COLO829 (cell line): ENCODE measurements at places on chromosomes 16 and 17.
A peak's percentile ranks its signal among the peaks of the same experiment; 100 is the strongest.

DNA sequence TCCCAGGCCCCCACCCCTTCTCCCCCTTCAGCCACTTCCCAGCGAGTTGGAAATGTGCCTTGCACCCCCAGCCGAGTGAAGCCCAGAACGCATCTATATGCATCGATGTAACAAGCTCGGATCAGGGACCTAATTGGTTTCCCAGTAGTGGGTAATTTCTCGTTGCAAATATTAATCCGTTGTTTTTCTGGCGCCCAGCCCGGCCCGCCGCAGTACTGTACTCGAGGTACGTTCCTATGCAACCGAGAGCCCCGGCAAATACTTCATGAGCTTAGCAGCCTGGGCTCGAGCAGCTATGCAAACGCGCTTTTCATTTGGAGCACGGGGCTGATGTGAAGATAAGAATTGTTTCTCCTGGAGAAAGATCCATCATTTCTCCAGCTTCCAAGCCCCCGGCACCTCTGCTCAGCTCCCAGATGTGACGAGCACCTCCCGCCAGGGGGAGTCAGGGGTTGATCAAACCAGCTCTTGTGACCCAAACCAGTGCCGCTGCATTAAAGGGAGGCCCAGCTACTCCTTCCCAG, 229.8 kb downstream of the KATNIP start:
- DNase-seq, result no peak

DNA sequence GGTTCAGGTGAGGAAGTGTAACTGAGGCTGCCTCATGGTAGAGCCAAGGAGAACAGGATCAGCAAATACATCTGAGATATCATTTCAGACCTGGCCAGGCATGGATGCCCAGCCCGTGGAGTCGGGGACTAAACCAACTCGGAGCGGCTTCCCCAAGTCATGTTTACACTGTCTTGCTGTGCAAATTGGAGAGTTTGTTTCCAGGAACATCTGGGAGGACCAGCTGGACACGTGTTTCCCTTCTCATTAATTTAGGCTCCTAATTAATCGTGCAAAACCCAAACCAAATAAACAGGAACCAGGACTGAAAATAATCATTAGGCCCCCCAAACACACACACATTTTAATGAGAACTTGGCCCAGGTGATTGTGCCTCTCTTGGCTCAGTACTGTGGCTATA, 70.9 kb upstream of the SALL1 start:
- DNase-seq, result no peak

DNA sequence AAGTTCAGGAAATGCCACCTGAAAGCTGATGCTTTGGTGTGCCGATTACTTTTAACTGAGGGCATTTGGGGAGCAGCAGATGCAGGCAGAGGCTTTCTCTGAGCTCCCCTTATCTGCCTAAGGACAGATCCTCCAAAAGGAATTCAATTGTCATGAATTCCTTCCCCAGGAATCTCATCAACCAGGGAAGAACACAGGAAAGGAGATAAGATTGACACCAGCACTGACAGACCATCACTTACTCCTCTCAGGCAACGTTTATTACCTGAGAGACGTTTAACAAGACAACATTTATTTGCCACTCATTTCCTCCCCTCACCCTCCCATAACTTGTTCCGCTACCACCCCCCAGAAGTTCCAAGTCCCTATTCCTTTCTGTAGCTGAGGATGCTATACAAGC, 17.6 kb upstream of the CDRT4 start:
- DNase-seq, result no peak

DNA sequence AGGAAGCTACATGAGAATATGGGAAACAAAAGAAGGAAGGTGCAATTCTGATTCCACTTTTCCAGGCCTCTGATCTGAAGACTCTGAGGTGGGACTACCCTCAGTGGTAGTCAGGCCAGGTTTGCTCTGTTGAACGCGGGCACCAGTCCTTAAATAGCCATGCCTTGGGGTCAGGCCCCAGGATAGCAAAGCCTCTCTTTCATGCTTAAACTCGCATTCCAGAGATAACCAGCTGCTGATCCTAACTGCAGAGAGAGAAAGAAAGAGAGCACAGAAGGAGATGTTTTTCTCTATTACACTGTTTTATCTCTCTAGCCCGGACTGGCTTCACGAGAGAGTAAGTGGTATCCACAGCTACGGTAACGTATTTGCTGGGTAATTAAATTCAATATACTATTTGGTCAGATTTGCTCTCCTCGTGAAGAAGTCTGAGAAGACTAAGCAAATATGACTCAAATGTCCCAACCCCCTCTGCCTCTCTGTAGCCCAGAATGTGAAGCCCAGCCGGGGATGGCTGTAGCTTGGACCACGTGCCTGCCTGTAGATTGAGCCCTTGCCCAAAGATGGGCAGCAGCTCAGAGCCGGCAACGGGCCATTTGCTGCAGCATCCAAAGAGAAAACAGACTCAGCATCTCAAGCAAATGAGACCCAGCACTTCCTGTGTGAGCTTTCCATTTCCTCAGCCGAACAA, 122.2 kb downstream of the SMG6 start:
- no peak for DNase-seq

GRCh38 chr17:57783338-57783742, 38.2 kb upstream of the CCDC182 start:
- DNase-seq, result peak; percentile 40

GRCh38 chr17:49494986-49495841, at the start of gene NGFR:
TSS of gene NGFR (plus strand) at chr17:49495293. CDS start at chr17:49495418, 125 bp downstream.
- DNase-seq, result peak; percentile 46

- no peak for DNase-seq
Observed at GRCh38 chr17:40978575-40979151, 5.5 kb downstream of the KRT40 start.

DNA sequence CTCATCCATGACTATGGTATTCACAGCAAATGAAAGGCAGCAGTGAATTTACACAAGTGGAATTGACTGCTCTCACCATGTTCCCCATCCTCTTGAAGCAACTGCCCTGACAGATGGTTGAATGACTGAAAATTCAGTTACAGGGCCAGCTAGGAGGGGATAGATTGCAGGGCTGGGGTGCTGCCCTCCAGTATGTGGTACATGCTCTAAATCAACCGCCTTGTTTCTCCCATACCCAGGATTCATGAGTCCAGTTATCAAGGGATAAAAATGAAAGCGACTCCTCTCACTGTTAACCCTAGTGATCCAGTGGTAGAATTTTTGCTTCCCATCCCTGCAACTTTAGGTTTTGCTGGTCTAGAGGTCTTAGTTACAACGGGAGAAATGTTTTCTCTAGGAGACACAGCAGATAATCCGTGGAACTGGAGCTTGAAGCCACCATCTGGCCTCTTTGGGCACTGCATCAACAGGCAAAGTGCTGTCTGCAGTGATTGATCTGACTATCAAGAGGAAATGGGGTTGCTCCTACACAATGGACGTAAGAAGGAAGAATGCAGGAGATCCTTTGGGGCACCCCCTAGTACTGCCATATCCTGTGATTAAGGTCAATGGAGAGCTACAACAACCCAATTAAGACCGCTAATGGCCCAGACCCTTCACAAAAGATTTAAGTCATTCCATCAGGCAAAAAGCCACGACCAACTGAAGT, 32.0 kb downstream of the SCPEP1 start:
- peak; percentile 60 for DNase-seq

DNA sequence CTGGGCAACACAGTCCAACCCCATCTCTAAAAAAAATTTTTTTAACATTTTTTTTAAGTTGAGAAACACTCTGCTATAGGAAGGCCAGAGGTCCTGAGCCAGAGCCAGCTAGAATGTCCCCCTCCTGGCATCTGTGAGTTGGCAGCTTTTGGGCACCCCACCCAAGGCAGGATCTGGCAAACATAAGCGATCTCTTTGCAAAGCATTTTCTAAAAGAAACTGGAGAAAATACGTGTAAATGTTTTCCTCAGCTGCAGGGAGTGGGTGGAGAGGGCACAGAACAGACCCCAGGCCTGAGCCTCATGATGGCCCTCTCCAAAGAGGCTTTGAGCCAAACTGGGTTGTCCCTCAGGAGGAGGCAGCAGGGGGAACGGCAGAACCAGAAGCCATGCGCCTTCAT, 11.7 kb downstream of the CAVIN1 start:
- no peak for DNase-seq

GRCh38 chr17:20797292-20797691, 217.8 kb downstream of the CDRT15L2 start:
- DNase-seq, result no peak

GRCh38 chr16:49281843-49282642, 405 bp upstream of the CBLN1 start:
- DNase-seq, result peak; percentile 85

GRCh38 chr17:57570724-57571344, 174.3 kb downstream of the CCDC182 start:
- no peak for DNase-seq

DNA sequence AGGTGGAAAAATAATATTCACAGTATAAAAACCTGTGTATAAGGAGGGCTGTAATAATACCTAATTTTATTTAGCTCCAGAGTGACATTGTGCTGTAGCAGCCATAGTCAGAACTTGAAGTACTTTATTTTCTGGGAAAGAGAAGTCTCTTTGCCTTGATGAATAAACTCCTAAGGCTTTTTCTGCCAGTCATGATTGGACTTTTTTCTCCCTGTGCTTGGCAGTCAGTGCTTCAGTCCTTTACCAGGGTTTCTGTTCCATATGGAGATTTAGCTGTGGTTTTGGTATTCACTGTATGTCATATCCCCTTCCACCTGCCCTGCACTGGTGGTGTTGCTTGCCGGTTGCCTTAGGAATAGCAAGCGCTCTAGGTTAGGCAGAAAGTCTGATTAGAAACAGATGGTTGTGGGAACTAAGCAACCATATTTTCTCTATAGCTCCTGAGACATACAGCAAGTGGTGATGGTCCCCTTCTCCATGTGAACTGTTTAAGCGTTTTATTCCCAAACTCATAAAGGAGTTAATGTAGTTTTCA, 24.7 kb downstream of the DDX42 start:
- no peak for DNase-seq

DNA sequence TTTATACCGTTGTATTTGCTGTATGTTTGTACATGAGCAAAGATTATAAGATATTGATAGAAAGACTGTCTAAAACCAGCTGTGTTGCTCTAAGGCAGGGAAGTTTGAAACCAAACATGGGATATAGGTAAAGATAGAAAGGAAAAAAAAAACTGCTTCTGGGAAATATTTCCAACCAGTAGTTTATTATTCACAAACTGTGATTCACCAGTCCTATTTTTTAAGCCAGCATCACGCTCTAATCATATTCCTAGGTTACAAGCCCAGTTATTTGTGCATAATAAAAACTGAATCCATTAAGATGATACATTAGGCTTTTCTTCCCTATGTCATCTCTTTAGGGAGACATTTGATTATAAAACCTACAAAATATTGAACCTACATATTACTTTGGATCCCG, 4.0 kb downstream of the ERN1 start:
- no peak for DNase-seq

GRCh38 chr17:17305281-17305801, 2.2 kb downstream of the NT5M start:
- peak; percentile 34 for DNase-seq

DNA sequence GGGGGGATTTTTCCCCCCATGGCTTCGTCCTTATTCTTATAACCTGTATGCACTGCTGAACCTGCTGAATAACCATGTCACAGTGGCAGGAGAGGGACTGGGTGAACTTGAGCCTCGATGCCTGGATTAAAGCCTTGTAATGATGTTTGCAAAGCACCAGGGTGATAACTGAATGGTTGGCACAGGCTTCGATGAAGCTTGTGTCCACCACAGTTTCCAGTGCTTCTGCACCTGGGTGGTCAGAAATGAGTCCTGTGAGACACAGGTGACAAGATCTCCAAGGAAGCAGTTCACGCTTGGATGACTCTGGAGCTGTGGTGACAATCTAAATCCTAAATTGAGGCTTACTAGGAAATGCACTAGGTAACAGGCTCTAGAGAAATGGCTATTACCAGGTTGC, 729.3 kb downstream of the MAF start:
- DNase-seq, result no peak

- DNase-seq, result no peak
Observed at GRCh38 chr16:67767953-67768352, 38.4 kb downstream of the RANBP10 start.

DNA sequence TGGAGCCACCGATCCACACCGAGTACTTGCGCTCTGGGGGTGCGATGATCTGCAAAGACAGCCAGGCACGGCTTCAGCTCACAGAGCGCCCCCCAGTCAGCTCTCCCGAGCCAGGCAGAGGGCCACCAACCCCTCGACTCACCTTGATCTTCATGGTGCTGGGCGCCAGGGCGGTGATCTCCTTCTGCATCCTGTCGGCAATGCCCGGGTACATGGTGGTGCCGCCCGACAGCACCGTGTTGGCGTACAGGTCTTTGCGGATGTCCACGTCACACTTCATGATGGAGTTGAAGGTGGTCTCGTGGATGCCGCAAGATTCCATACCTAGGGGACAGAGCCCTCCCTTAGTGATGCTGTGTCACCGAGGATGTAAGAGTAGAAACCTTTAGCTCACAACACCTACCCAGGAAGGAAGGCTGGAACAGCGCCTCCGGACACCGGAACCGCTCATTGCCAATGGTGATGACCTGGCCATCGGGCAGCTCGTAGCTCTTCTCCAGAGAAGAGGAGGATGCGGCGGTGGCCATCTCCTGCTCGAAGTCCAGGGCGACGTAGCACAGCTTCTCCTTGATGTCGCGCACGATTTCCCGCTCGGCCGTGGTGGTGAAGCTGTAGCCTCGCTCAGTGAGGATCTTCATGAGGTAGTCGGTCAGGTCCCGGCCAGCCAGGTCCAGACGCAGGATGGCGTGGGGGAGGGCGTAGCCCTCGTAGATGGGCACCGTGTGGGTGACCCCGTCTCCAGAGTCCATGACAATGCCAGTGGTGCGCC, 1.6 kb downstream of the ACTG1 start:
- DNase-seq, result no peak

- no peak for DNase-seq
Observed at GRCh38 chr16:81863630-81864352, 84.7 kb downstream of the PLCG2 start.

DNA sequence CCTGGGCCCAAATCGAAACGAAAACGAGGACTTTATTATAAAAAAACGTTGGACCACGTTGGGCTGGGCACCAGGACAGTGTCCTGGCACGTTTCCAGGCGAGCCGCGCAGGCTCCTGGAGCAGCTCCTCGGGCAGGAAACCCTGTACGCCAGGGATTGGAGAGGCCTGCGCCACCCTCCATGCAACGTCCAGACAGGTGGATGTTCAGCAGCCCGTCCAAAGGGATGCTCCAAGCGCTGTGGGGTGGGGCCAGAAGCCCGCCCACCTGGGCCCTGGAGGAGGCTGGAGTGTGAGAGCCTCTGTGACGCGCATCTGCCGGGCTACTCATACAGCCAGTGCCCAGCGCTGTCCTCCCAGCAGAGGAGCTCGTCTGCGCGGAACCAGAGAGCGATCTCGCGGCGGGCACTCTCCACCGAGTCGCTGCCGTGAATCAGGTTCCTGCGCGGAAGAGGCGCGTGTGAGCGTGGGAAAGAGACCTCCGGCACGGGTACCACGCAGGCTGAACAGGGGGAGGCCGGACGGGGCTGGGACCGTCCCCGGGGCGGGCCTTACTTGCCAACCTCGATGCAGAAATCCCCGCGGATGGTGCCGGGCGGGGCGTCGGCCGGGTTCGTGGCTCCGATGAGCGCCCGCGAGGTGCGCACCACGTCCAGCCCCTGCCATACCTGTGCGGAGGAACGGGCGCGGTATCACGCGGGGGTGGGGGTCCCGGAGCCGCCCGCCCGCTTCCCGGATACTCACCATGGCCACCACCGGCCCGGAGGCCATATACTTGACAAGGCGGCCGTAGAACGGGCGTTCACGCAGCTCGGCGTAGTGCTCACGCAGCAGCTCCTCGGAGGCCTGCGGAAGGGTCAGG, 785 bp downstream of the NME3 start:
- DNase-seq, result no peak
